ENCODE measurements at places on chromosomes 2 and 18. TPM values are rescaled to one million over a fixed set of nuclear protein-coding genes. Genes with fewer than 3 reads are reported as not detected.

IL36A gene
- polyA plus RNA-seq = not detected

- no peak for DNase-seq
- H3K27me3 ChIP-seq = peaks cover 96% of the 10 kb centered on the region
- H3K4me1 ChIP-seq = no peaks in the 10 kb centered on the region
- no peak overlapping the region for H3K27ac ChIP-seq
- no peaks in the 10 kb centered on the region for H3K36me3 ChIP-seq
These were observed 9.1 kb downstream of the ALPP start for GRCh38 chr2:232387451-232388171.

DNA sequence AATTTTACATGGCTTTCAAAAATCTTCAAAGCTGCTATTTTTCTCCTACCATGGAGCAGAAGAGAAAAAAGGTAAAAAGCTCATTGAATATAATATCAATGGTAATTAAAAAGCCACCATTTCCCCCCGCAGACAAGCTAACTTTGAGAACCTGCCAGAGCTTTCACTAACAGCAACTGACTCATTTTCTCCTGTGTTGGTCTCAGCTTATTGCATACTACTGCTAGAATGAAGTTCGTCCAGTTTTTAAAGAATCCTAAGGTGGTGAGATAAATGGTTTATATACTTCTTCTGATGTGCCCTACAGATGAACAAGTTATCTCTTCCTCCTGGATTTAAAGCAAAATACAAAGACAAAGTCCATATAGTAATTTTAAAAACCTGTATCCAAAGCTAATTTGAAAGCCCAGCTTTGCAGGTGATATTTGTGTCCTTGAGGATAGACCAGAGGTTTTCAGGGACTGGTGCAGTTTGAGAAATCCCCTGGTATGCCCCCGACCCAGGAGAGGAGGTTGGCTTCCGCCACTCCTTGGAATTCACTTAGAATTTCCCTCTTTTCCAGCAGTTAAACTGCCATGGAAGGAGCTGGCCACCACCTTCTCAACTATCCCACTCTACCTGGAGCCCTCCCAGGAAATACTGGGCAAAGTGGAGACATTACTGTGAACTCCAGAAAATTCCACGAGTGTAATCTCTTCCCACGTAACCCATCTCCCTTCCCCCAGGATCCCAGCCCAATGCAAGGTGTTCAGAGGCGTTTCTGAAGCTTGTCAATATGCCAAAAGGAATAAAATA is 17.5 kb downstream of the YPEL5 start:
- peaks cover 11% of the 10 kb centered on the region for H3K36me3 ChIP-seq
- no peaks in the 10 kb centered on the region for H3K27me3 ChIP-seq
- H3K4me1 ChIP-seq = peaks cover 24% of the 10 kb centered on the region
- no peak overlapping the region for H3K4me3 ChIP-seq

DNA sequence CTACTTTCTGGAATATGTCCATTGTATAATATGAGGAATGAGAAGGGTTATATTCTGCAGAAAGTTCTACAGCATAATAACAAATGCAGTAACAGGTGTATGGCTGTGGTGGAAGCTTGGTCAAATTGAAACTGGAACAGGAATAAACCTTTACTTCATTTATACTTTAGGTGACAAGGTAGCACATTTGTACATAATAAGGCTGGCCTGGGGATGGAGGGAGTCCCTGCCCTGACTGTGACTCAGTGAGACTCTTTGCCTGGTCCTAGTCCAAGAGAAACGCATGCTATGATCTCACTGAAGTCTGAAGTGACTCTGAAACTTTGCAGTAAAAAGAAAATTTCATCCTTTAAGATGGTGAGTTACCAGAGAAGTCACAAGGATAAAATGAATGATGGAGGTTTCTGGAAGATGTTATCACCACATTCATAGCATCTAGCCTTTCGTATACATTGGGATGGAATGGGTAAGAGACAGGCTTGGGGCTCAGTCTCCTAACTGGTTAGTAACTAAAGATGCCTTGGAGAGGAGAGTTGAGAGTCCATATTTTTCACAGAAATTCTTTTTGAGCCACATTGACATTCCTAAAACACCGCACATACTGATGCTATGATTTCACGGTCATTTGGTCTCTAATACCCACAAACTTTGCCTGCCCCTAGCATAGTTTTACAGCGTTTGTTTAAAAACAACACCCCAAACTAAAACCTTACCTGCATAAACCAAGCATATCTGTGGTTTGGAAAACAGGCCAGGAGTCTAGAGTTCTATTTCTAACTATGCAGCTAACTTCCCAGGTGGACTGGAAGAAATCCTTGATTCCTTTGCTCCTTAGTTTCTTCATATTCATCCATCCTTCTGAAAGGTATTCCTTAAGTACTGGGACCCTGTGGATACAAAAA is 42.4 kb upstream of the NABP1 start:
- H3K4me1 ChIP-seq = peaks cover 28% of the 10 kb centered on the region
- no peak for DNase-seq
- no peak overlapping the region for H3K4me3 ChIP-seq
- H3K27ac ChIP-seq = no peak overlapping the region
- H3K36me3 ChIP-seq = no peaks in the 10 kb centered on the region

GRCh38 chr2:39499336-39499735 is 62.3 kb upstream of the MAP4K3 start:
- no peak overlapping the region for H3K4me3 ChIP-seq
- peaks cover 40% of the 10 kb centered on the region for H3K4me1 ChIP-seq
- no peaks in the 10 kb centered on the region for H3K27me3 ChIP-seq
- no peak for DNase-seq

- no peak overlapping the region for H3K4me3 ChIP-seq
- H3K27ac ChIP-seq = no peak overlapping the region
- peaks cover 23% of the 10 kb centered on the region for H3K4me1 ChIP-seq
- no peaks in the 10 kb centered on the region for H3K27me3 ChIP-seq
- H3K36me3 ChIP-seq = no peaks in the 10 kb centered on the region
These were observed 42.5 kb downstream of the TRIB2 start for GRCh38 chr2:12759248-12759647.

GRCh38 chr2:122634256-122634655 is 878.8 kb downstream of the TSN start:
- no peak overlapping the region for H3K27ac ChIP-seq
- H3K4me1 ChIP-seq = no peaks in the 10 kb centered on the region
- DNase-seq = no peak
- H3K36me3 ChIP-seq = no peaks in the 10 kb centered on the region
- no peak overlapping the region for H3K4me3 ChIP-seq
- no peaks in the 10 kb centered on the region for H3K27me3 ChIP-seq

DNA sequence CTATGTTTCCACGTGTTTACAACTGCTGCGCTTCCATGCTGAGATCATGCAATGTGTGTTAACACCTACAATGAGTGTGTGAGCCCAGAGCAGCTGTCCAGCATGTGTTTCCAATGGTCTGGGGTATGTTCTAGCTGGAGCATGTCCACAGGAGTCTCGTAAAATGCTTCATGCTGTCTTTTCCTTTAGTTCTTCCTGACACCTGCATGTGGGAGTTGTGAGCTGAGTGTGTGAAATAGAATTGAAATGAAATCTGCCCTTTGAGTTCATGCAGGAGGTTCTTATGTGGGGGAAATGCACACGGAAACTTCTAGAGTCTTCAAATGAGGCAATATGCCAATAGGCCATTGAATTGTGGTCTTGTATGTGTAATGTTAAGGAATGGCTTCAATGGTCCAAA is 205.1 kb downstream of the RND3 start:
- H3K4me3 ChIP-seq = no peak overlapping the region
- no peak for DNase-seq
- H3K27ac ChIP-seq = no peak overlapping the region
- no peaks in the 10 kb centered on the region for H3K27me3 ChIP-seq
- H3K4me1 ChIP-seq = peaks cover 16% of the 10 kb centered on the region

DNA sequence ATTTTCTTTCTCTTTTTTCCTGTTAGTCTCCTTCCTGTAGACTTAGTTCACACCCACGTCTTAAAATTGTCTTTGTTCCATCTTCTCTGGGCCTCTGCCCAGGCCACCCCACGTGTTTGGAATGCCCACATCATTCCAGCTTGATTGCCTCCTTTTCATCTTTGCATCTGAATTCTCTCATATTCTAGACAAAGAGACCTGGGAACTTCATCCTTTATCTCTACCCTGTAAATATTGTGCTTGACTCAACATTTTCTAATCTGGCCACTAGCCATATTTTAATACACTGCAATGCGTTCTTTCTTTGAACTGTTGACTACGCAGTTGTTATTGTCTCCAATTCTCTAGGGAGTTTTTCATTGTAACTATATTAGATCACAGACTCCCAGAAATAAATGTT is 187.5 kb upstream of the NRXN1 start:
- no peak for DNase-seq
- H3K4me3 ChIP-seq = no peak overlapping the region
- H3K27ac ChIP-seq = no peak overlapping the region
- no peaks in the 10 kb centered on the region for H3K27me3 ChIP-seq
- H3K4me1 ChIP-seq = no peaks in the 10 kb centered on the region

DNA sequence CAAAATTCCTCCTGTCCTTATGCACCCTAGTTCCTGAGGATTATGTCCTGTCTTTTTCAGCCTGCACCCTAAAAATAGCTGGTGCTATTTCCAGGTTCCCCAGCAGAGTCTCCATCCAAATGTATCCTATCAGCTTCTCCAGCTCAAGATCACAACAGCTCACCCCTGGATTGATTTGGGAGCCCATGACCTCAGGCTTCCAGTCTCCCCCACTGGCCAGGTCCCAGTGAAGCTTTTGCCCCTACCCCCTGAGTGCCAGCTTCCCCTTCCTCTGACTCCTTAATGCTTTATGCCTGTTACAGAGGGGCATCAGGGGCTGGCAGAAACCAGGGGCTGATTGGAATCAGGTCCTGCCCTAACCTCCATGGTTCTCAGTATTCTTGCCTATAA is 76.9 kb upstream of the DAPL1 start:
- DNase-seq = no peak
- no peaks in the 10 kb centered on the region for H3K27me3 ChIP-seq
- H3K27ac ChIP-seq = no peak overlapping the region
- no peak overlapping the region for H3K4me3 ChIP-seq
- no peaks in the 10 kb centered on the region for H3K4me1 ChIP-seq
- no peaks in the 10 kb centered on the region for H3K36me3 ChIP-seq

DHRS9 gene
- 10.4 TPM for polyA plus RNA-seq

- no peak overlapping the region for H3K27ac ChIP-seq
- H3K36me3 ChIP-seq = peaks cover 19% of the 10 kb centered on the region
- DNase-seq = no peak
- H3K27me3 ChIP-seq = no peaks in the 10 kb centered on the region
- no peaks in the 10 kb centered on the region for H3K4me1 ChIP-seq
These were observed 40.3 kb downstream of the ARMC9 start for GRCh38 chr2:231238689-231239088.

DNA sequence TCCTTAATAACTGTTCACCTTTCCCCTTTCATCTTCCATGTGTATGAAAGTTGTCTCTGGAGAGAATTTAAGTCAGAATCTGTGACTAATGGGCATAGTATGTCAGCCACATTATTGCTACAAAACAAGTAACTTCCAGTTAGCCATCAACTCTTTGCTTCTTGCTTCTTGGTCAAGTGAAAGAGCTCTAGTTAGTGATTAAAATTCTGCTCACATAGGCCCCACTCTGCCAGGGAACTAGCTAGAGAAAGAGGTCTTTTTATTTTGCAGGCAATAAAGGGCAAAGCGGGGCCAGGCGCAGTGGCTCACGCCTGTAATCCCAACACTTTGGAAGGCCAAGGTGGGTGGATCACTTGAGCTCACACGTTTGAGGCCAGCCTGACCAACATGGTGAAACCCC is 64.6 kb downstream of the COLEC12 start:
- H3K27ac ChIP-seq = no peak overlapping the region
- H3K4me3 ChIP-seq = no peak overlapping the region
- no peaks in the 10 kb centered on the region for H3K27me3 ChIP-seq

DNA sequence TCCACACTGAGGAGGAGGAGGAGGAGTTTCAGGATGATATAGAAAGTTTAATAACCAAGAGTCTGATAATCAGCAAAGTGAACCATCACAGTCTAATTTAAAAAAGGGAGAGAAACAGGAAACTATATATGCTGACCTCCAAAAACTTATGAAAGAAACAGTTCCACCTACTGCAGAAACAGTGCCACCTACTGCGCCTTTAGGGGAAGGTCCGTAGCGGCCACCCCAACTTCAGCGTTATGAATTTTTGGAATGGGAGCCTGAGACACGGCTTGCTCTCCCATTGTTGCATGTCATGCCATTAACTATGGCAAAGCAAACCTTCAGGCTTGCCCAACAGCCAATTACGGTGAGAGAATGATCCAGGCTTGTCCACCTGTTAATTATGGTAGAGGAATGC is 1719.2 kb upstream of the LRRTM1 start:
- no peak overlapping the region for H3K27ac ChIP-seq
- no peaks in the 10 kb centered on the region for H3K4me1 ChIP-seq
- no peaks in the 10 kb centered on the region for H3K36me3 ChIP-seq
- DNase-seq = no peak

Measured in heart right ventricle (tissue), 16 donors.